Caudate nucleus (tissue), 63 donors: ENCODE measurements at places on chromosomes 2 and 18.

DNA sequence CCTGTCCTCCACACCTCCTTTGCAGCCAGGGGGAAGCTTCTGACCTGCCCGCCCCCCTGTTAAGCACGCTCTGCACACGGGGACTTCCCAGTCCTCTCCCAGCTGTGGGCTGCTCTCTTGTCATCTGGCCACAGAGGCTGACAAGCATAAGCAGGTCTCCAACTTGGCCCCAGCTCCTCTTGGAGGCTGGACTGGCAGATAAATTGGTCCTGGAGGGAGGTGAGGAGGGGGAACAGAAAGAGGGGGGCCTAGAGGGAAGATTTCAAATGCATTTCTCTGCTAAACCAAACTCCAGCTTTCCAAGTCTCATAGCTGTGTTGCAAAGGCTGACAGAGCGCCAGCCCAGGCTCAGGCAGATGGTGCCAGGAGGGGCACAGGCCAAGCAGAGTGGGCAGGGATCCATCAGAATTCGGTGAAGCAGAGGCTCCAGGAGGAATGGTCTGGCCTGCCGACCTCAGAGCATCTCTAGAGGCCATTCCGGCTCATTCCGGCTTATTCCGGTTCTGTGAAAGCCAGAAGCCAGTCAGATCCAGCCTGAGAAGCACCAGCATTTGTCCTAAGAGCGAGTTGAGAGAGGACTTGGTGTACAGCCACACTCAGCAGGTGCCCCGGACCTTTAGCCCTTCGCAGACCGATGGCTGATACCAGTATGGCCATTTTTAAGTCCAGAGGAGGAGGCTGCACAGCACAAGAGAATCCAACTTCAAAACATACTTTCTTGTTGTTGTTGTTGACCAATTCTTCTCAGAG, 508.9 kb upstream of the MYT1L start:
- no peak for DNase-seq

DNA sequence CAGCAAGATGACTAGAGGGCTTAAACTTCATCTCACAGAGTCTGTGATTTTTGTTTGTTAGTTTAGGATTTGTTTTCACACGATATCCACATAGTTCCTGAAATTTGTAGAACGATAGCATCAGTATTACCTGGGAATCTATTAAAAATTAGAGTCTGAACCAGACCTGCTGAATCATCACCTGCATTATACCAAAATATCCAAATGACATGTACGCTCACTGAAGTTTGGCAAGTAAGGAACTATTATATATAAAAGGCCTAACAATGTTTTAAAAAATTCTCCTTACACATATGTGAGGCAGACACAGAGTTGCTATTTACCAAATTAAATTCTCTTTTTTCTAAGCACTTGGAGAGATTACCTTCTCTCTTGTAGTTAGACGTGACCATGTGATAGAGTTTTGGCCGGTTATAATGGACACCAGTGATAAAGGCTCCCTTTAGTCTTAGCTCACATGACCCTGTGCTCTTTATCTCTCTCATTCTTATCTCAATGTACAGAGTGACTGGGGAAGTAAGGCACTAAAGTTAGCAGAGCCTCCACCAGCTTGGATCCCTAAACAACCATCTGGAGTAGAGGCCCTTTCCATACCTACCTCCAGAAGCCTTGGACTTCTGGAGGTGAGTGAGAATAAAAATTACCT, 363.1 kb downstream of the DSC3 start:
- DNase-seq: no peak

GRCh38 chr2:133885847-133886246, 317.6 kb upstream of the NCKAP5 start:
- DNase-seq: no peak

- DNase-seq: no peak
Observed at GRCh38 chr2:45844796-45845457, 193.5 kb downstream of the PRKCE start.

DNA sequence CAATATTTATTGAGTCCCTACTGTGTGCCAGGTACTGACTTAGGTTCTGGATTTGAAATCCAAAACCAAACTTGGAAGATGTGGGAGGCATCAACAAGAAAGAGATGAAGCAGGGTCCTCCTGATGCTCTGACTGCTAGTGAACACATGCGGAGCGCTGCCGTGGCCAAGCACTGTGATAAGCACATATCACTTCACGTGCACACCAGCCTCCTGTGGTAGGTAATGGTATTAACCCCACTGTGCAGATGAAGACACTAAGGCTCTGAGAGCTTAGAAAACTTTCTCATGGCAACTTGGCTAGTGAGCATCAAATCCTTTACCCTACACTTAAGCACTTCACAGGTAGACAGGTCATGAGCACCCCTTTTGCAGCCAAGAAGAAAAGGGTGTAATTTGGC, 216.1 kb downstream of the HAUS1 start:
- DNase-seq: no peak

- no peak for DNase-seq
Observed at GRCh38 chr2:30252723-30253701, 21.7 kb downstream of the LBH start.

- DNase-seq: no peak
Observed at GRCh38 chr2:240418311-240418710, 17.2 kb upstream of the GPC1 start.

- DNase-seq: no peak
Observed at GRCh38 chr18:46169464-46169941, 65.3 kb downstream of the HAUS1 start.

DNA sequence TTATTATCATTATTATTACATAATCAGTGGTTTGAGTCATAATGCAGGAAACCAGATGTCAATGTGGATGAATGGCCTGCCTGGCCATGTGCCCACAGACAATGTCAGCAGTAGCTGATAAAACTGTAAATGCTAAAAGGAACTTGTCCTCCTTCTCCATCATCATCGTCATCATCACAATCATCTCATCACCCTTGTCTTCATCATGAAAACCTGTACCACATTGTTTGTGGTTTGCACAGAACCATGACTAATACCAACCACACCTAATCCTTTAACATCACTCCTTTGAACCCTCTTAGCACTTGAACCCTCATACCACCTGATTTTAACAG, 96.0 kb downstream of the HNMT start:
- DNase-seq: no peak

- no peak for DNase-seq
Observed at GRCh38 chr18:64055019-64055418, 85.1 kb downstream of the SERPINB8 start.

DNA sequence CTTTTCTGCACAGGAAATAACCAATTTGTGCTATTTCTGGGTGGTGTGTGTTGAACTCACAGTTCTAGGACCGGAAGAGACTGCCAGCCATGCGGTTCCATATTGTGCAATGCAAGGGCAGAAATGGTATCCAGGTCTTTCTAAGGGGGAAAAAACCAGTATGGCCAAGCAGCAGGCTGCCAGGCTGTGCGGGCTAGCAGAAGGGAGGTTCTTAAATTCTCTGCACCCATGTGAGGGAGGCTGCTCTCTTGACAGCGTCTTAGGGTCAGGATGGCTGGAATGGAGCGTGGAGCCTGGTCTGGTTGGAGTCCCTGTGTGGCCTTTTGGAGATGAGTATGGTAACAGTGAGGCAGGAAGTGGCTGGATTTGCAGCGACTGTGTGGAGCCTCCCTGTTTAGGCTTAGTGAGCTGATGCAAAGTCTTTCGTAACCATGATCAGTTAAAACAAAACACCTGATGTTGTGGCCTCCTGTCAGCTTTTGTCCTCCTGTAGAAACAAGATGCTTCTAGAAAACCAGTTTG, 52.6 kb downstream of the NCK2 start:
- no peak for DNase-seq

- DNase-seq: no peak
Observed at GRCh38 chr2:10448576-10449485, 704 bp upstream of the ODC1 start.

DNA sequence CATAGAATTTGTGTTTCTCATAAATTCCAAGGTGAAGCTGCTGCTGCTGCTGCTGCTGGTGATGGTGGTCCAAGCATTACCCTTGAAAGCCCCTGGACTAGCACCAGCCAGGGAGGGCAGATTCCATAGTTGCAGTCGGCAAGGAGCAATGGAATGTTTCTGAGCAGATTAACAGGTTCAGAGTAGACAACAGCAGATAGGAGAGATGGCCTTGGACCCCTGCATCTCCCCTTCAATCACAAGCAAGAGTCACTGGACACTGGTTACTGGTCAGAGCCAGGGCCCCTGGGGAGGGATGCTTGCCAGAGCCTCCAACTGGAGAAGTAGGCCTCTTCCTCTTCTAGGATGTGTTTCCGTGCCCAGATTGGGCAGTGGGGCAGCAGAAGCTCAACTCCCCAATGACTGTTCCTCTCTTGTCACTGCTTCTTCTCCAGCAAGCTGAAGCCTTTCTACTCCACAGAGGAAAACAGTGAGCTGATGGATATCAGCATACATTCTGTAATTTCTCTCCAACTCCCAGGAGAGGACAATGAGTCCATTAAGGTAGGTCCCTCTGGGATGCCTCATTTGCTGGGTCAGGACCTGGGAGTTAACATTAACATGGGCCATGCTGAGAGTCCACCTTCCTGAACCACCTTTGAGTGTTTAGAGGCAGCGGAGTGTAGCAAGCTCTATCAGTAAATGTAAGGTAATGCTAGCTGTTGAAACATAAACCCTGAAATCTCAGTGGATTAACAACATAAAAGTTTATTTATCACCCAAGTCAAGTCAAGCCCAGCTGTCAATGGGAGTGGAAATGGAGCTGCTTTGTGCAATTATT, 35.3 kb downstream of the MROH2A start:
- DNase-seq: no peak

- DNase-seq: no peak
Observed at GRCh38 chr18:79107886-79108285, 38.7 kb downstream of the ATP9B start.

GRCh38 chr18:11955239-11956029, 25.9 kb upstream of the IMPA2 start:
- peak; percentile 41 for DNase-seq

DNA sequence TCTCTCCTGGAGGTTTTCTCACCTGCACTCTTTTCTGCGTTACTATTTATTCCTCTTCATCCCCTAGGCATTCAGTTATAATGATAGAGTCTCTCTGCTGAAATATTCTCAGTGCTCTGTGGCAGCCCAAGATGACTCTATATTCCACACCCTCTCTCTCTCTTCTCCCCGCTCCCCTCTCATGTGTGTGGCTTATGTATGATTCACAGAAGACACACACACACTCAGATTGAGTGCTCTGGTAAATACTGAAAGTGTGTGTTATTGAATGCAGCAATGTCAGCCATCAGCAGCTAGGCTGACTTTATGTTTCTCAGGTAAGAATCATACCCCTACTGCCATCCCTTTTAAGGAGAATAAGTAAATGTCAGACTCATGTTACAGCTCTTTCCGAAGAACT, 201.2 kb downstream of the SLC4A10 start:
- no peak for DNase-seq

- DNase-seq: no peak
Observed at GRCh38 chr2:203997481-203997880, 60.9 kb downstream of the ICOS start.

- no peak for DNase-seq
Observed at GRCh38 chr2:68912111-68912510, 40.6 kb downstream of the GKN2 start.

- DNase-seq: no peak
Observed at GRCh38 chr2:169129703-169130243, 60.4 kb downstream of the DHRS9 start.

- DNase-seq: no peak
Observed at GRCh38 chr18:62249478-62250097, 62.5 kb downstream of the RELCH start.

DNA sequence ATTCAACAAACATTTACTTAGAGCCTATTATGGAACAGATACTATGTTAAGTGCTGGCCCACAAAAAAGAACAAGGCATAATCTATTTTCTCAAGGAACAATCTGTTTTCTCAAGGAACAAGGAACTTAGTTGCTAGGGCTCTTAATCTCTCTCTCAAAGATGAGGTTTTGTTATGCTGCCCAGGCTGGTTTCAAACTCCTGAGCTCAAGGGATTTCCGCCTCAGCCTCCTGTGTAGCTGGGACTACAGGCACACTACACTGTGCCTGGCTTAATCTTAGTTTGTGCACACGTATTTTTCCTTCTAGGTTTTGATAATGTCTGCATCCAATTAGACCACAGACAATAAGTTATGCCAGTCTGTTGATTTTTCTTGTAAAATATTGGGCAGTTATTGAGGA, 89.5 kb downstream of the PTH2R start:
- DNase-seq: no peak

DNA sequence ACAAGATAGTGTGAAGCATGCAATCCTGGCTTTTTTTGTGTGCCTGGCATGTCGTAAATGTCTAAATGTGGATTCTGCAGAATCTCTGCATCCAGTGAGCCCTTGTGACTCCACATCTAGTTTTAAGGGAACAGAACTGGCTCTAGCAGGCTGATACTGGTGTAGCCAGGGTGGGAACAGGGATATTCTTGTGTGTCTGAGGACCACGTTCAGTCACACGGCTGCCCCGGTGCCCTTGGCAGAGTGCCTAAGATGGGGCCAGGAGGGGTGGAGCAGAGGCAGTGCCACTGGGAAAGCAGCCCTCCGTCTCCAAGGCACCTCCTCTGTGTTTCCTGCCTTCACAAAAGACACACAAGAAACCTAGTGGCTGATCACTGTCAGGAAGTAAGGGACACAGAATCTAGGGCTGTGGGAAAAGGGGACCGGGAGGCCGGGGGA, 91.5 kb upstream of the PARD3B start:
- DNase-seq: no peak

- DNase-seq: no peak
Observed at GRCh38 chr2:160820691-160821090, 327.1 kb upstream of the RBMS1 start.

GRCh38 chr2:202771741-202772460, 99.7 kb downstream of the ICA1L start:
- DNase-seq: no peak

DNA sequence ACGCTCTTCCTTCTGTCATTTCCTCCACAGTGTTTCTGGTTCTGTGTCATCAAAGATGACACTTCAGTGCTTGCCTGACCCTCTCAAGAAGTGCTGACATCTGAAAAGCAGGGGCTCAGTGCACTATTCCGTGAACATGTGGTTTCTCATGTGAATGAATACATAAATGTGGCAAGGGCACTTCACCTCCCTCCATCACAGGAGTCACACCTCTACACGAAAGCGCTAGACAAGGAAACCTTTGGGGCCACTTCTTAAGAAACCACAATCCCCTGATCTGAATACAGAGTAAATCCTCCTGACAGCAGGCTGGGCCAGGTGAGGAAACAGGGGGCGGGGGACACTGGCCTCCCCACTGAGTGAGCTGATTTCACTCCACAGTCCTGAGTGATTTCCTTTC, 145.8 kb upstream of the ACAA2 start:
- DNase-seq: no peak

DNA sequence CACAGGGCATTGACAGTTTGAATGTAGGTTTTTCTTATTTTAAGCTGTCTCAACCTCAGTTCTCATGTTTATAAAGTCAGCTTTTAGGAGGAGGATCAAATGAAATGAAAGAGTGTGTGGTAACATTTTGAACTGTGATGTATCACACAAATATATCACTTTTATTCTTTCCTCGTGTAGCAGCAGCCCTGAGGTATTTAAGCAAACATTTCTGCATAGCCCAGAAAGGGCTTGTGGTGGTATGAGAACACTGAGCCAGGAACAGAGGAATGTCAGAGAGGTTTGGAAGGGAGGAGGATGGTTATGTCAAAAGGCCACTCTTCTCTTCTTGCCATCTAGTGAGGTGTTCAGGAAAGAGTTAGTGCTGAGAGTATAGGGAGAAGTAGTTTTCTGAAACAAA, 150.2 kb downstream of the PARD3B start:
- DNase-seq: no peak

- DNase-seq: peak; percentile 68
Observed at GRCh38 chr2:240339411-240340360, 95.8 kb upstream of the GPC1 start.

- no peak for DNase-seq
Observed at GRCh38 chr2:12806549-12807242, 90.0 kb downstream of the TRIB2 start.
